Left ventricle myocardium inferior (tissue), 1 donor: ENCODE measurements at places on chromosomes 7 and 10.
A peak's percentile ranks its signal among the peaks of the same experiment; 100 is the strongest.

- no peak for DNase-seq
Measured at GRCh38 chr10:79552143-79552542, 8.1 kb downstream of the SFTPA2 start.

- peak; percentile 90 for DNase-seq
Measured at GRCh38 chr10:22086730-22087401, 83.3 kb upstream of the DNAJC1 start.

- no peak for DNase-seq
Measured at GRCh38 chr7:5776894-5777660, 4.4 kb downstream of the RNF216 start.

DNA sequence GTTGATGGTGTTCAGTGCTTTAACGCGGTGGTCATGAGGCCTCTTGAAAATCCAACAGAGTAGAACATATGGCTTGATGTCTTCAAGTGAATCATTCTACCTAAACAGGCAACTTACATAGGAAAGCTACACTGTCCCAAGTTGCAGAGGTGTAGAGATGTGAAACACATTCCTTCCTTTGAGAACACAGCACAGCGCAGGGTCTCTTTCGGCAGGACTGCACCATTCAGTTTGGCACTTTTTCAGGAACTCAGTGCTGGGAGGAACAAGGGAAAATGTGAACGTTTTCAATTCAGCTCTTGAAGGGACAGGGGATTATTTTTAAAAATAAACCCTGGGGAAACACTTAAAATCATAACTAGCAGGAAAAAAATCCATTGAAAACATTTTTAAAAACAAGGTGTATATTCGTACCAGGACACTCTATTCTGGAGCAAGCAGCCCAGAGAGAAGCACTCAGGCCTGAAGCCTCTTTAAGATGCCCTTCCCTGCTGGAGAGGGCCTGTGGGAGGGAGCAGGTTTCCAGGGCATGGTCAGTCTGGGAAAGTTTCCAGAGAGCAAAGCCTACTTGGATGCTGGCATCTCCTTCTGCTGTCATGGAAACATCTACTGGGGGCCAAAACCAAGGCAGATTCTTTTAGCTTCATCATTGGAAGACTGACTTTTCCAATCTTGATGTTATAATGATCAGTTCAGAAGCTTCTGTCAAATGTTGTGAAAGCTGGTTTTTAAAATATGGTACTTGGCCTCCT, 60.4 kb upstream of the NPVF start:
- DNase-seq: no peak

DNA sequence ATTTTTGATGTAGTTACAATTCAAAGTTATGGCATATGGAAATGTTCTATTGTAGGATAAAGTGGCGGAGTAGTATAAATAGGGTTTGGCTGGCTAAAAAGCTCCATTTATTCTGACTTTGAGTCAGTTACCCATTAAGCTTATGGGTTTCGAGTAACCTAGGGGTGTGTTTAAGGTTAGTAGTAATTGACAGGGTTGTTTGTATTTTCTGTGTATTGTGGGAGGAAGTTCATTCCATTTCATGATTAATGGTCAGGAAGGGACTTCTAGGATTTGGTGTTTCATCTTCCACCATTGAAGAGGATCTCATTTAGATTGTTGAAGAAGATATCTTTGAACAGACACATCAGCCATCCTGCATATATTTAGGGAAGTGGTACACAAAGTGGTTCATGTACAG, 75.0 kb downstream of the BICC1 start:
- DNase-seq: no peak

GRCh38 chr10:133277993-133278576, 1.4 kb upstream of the ADAM8 start:
- no peak for DNase-seq

DNA sequence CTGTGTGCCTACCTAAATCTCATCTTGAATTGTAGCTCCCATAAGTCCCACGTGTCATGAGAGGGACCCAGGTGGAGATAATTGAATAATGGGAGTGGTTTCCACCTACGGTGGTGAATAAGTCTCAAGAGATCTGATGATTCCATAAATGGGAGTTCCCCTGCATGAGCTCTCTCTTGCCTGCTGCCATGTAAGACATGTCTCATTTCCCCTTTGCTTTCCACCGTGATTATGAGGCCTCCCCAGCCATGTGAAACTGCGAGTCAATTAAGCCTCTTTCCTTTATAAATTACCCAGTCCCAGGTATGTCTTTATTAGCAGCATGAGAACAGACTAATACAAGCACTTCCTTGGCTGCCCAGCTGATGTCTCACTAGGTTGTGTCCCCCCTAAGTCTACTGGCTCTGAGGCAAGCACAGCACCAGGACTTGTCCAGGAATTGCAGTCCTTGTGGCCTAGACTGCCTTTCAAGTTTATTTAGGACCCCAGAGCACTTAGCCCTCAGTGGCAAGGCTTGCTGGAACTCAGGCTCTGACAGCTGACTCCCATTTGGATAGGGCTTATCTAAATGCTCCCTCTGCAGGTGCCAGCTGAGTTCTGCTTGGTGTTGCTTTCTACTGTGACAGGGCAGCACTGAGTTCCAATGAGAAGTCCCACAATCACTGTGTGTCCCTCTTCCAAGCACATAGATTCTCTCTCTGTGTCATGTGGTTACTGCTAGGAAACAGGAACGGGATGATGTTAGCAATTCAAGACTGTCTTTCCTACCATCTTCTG, 59.0 kb upstream of the TAS2R16 start:
- DNase-seq: peak; percentile 24

DNA sequence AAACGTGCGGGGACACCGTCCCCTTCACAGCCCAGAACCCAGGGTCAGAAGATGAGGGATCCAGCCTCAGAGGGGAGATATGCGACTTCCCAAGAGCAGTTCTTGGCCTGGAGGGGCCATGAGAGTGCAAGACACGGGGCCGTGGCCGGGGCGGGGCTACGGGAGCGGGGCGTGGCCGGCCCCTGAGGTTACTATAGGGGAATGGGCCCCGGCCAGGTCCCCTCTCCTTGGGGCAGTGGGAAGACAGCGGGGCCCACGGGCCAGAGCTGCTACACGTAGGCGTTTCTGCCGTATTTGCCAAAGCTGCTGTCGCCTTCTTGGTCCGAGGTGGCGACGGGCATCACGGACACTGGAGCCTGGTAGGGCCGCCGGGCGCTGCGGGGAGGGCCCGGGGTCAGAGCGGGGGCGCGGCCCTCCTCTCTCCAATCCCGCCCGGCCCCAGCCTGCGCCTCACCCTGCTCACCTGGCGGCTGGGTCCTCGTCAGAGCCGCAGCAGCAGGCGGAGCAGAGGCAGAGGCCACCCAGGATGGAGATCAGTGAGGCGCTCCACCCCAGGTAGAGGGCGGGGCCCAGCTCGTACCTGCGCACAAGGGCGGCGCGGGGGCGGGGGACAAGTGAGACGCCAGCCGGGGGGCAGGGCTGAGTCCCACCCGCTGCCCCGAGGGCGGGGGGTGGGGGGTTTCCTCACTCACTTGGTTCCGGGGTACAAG, 5.3 kb downstream of the CLDN15 start:
- DNase-seq: no peak

- no peak for DNase-seq
Measured at GRCh38 chr10:111430070-111430469, 353.2 kb downstream of the ADRA2A start.

DNA sequence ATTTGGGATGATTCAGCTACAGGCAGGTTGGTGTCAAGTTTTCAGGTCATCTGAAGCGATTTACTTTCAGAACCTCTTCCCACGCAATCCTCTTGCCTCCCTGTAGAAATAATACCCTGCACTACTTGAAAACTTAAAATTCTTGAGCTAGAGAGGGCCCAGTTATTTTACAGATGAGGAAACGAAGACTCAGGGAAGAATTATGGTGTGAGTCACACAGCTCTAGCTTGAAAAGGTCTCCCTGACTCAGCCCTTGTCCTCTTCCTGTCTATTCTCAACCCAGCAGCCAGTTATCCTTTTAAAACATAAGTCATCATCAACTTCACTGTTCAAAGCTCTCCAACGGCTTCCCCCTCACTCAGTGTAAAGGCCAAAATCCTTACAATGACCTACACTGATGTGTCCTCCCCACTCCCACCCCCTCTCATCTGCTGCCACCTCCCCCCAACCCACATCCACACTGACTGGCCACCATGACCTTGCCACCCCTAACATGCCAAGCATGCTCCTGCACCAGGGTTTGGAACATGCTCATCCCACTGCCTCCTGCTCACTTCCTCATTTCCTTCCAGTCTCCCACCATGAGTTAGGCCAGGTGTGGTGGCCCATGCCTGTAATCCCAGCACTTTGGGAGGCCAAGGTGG, 3.4 kb downstream of the DNMBP start:
- no peak for DNase-seq

- DNase-seq: no peak
Measured at GRCh38 chr10:121988361-121989324, at the start of gene TACC2. Gene TACC2, plus strand, starts transcription at chr10:121989163. Its CDS starts 32,819 bp downstream, at chr10:122021982.

DNA sequence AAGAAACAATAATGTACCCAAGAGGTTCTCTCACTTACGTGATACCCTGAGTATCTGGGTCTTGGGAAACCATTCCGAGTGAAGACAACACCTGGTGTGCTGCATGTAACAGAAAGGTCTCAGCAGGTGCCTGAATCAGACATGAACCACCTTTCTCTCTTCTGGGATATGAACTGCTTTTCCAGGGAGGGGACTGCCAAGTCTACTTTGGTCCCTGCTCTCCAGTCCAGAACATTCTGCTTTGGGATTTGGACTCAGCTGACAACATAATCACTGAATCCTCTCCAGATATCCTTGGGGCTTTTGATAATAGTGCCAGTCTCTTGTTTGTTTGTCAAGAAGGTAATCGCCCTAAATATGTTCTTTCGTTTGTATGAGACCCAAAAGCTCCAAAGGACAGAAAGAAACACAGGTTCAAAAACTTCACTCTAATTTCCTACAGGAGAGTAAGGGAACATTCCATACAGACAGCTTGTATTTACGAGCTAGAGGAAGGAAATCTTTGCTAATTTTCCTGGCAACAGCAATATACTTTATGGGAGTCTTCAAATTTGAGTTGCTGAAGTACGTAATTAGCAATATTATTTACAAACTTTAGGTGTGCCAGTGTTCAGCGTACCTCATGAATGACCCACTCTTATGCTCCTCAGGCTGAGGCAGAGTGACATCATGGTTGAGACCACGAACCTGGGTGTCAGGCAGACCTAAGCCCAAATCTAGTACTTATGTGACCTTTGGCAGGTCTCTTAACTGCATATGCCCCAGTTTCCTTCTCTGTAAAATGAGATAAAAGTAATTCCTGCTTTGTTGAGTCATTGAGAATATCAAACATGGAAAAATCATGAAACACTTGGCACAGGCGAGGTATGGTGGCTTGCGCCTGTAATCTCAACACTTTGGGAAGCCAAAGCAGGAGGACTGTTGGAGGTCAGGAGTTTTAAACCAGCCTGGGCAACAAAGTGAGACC, 5.4 kb downstream of the ABLIM1 start:
- no peak for DNase-seq

DNA sequence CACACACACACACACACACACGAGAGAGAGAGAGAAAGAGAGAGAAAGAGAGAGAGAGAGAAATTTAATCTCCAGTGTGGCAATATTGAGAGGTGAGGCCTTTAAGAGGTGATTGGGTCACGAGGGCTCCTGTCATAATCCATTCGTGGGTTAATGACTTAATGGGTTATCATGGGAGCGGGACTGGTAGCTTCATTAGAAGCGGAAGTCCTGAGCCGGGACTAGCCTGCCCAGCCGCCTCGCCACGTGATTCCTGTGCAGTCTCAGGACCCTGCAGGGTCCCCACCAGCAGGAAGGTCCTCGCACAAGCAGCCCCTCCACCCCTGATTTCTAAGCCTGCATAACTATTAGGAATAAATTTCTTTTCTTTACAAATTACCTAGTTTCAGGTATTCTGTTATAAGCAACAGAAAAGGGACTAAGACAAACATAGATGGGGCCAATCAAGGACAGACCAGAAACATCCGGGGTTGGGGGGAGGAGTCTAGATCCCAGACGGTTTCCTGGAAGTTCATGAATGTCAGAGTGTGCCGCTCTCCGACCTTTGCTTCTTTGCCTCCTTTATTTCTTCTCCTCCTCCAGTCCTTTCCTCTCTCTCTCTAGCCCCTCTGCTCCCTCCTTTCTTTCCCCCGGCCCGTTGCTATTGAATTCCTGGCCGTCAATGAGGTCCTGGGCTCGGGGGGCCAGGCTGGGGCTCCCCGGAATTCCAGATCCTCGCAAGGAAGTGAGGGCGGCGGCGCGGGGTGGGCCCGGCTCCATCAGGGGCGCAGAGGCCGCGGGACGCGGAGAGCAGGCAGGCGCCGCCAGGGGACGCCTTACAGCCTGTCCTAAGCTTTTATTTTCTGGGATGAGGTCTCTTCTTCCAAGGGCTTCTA, 146.8 kb downstream of the CYP26A1 start:
- no peak for DNase-seq

DNA sequence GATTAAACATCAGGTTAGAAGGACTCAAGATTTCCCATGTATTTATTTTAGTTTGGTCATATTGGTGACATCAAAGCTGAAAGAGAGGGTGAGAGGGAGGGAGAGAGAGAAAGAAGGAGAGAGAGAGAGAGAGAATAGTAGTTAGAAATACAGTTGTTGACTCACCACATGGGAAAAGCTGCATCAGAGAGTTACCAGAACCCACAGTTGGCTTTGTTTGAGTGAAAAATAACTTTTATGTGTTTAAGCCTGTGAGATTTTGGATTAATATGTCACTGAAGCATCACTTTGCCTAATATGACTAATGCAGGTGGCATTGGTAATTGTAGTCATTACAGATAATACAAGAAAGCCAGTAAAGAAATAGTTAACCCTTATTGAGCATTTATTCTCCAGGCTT, 303.9 kb downstream of the REEP3 start:
- DNase-seq: no peak

DNA sequence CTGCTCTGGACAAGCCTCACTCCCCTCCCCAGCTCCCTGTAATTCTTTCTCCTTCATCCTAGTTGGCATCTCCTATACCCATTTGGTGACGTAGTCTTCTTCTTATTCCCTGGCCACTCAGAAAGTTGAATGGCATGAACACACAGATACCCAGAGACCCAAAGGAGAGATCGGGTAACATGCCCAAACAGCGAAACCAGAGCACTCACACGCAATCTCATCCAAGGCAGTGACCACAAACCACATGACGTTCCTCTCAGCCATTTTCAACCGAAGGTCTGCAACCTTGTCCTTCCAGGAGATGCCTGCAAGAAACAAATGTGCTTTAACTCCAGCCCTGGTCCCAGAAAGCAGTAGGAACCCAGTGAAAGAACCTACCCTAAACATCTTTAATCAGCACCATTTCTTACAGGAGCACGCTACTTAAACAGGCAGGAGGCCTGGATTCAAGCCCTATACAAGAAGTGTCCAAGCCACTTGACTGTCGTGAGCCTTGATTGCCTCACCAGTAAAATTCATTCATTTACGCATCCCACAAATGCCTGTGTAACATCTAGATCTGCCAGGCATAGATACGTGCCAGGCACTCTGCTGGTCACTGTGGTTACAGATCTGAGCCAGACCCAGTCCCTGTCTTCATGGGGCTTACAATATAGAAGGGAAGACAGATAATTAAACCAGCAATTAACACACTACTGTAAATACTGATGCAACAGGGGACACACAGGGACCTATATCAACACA, 37.1 kb downstream of the XPNPEP1 start:
- DNase-seq: no peak

GRCh38 chr10:69801434-69802315, at the start of gene COL13A1:
Gene COL13A1, plus strand, starts transcription at chr10:69801906. Its CDS starts 518 bp downstream, at chr10:69802424.
- DNase-seq: peak; percentile 38
